CD4-positive, alpha-beta T cell treated with Interleukin-6 for 4 hours (primary cell): ENCODE measurements at places on chromosomes 4 and X.
A peak's percentile ranks its signal among the peaks of the same experiment; 100 is the strongest.

DNA sequence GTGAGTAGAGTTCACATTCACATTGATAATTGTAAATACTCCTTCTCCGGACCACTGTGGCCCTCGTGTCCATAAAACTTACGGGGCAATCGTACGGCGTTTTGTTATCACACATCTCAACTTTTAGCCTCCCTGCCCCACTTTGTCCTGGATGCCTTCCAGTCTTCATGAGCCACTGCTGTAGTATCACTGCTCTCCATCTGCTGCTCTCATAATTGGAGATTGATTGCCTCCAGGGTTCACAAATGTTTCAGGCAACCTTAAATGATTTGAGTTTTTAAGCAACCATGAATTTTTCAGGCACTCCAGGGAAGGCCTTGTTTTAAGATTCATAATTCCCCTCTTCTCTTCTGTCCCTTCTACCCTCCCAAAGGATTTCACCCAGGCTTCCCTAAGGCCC is 28.4 kb downstream of the ALPK1 start:
- DNase-seq: no peak

DNA sequence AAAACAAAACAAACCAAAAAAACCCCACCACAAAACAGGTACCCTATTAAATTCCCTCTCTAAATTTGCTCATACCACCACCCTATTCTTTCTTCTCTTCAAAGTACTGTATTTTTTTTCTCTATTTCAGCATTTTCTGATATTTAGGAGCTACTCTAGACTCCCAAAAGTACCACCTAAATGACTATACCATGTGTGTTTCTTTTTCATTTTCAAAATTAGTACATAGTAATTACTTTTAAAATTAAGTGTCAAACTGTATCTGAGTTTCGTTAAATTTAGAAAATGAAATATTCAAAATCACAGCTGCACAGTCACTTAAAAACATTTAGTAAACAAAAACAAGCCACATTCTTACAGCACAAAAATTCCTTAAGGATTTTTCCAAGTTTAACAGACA is 161.7 kb downstream of the FBXW7 start:
- no peak for DNase-seq

DNA sequence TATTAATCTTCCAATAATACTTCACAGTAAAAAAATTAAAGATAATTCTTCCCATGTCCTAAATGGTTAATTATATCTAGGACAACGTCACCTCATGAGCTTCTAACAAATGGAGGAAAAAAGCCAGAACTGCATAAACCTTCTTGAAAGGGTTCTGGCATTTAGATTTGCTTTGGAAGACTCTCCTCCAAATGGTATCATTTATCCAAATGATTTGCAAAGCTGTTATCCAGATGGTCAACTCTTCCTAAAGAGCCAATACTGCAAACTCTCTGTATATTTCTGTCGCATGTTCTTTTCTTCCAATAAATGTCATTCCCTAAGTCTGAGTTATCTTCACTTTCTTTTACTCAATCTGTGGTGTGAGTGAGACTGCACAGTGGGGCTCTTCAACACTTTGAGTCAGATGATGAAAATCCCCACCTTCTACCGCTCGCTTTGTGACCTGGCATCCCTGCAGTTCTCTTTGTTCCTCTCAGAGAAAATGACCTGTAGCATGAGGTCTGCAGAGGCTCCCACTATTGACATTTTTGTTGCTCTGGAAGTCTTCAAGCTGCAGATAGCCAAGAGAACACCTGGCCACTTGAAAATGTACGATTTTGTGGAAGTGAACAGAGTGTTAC is 52.9 kb downstream of the TMEM150C start:
- DNase-seq: no peak

- DNase-seq: no peak
Measured at GRCh38 chrX:151397741-151398070, 700 bp downstream of the VMA21 start.

GRCh38 chr4:62377700-62378099 is 1177.6 kb downstream of the ADGRL3 start:
- no peak for DNase-seq

GRCh38 chr4:139808808-139809756 is 143.5 kb downstream of the MGST2 start:
- no peak for DNase-seq

DNA sequence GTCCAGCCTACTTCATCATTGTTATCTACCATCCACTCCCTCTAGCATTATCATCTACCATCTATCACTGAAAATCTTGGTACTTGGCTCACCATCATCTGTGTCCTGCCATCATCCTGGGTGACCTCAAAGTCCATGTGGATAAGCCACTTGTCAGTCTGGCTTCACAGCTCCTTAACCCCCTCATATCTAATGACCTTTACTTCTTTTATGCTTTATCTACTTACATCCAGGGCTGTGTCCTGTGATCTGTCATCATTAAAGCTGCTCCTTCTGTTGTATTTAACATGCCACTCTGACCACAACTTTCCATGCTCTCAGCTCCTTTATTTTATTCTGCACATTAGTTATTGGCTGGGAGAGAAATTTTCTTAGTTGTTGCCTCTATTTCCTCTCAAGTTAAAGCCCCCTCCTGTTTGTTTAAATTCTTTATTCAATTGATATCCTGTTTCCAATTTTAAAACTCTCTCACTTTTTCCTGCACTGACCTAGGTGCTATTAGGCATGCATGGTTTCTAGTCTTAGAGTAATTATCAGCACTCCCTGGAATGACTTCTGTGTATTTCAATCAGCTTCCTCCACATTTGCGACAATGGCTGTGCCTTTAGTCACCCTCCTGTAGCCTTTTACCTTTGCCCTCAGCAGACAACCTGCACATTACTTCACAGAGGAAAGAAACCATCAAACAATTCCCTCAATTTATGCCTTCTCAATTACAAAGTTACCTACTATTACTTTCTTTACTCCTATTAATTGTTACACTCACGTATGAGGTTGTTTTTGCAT is 8.1 kb upstream of the FABP2 start:
- DNase-seq: no peak

GRCh38 chrX:1124531-1124930 is 87.9 kb downstream of the CRLF2 start:
- no peak for DNase-seq

- DNase-seq: peak; percentile 57
Measured at GRCh38 chrX:119488749-119489148, 20.5 kb downstream of the SLC25A5 start.

DNA sequence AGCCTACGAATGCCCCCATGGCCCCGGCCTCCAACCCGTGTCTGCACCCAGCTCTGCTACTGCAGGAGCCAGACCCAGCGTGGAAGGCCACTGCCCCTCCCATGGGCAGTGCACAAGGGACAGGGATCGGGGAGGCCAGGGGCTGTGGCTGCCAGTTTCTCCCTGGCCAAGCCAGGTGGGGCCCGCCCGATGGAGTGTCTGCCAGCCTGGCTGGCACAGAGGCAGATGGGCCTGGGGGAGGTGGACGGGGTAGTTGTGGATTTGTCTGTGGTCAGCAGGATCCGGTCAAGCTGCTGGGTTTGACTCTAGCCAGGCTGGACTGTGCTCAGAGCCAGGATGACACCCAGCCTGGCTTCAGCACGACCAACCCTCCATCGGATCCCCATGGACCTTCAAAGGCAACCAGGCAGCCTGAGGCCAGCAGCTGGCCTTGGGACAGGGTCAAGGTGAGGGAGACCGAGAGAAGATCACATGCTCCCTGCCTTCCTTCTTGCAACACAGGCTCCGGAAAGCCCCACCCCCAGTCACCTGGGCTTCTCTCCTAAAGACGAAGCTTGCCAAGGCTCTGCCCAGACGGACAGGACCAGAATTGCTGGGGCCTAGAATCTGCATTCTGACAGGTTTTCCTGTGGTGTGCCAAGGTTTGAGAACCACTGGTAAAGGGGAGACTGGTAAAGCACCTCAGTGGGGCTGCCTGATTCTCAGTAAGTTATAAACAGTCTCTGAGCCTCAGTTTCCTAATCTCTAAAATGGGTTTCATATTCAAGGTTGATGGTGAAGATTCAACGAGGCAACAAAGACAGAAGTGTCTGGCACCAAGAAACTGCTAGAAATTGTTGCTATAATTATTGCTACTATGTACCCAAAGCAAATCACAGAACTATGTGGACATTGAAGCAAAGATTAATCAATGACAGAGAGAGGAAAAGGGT is 78.6 kb downstream of the PPP2R2C start:
- DNase-seq: no peak

DNA sequence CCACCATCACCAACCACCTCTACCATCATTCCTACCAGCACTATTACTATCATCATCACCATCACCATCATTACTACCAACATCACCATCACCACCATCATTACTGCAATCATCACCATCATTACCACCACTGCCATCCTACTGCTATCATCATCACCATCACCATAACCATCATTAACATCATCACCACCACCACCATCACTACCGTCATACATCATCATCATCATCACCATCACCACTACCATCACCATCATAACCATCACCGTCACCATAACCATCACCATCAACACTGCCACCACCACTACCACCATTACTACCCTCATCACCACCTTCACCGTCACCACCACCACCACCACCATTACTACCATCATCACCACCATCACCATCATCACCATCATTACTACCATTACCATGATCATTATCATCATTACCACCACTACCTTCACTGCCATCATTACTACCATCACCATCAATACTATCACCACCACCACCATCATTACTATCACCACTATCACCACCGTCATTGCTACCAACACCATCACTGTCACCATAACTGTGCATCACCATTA is 71.8 kb downstream of the PSAPL1 start:
- DNase-seq: no peak
